ENCODE measurements at places on chromosomes 11 and 22.

DNA sequence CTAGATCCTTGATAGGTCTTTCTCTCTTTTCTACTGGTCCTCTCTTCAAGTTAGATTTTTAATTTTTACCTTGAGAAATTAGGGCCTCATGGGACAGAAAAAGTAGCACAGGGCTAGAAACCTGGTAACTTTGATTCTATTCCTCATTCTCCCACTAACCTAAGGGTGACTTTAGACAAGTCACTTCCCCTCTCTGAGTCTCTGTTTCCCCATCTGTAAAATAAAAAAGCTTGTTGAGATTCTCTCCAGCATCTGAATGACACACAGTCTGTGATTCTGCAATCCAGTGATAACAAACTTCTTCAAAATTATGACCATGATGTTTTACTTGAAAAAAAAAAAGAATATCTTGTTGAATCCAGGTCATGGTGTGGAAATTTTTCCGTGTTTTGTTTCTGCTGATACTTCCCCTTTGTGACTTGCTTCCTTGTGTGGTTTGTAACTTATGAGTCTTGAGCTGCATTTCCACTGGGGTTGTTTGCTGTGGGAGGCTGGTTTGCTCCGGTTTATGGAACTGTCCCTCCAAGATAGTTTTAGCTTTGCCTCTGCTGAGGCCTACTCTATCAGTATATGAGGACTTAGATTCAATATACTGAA, 9.8 kb upstream of the MPEG1 start:
- no peak for DNase-seq

GRCh38 chr11:72004515-72005346, 6.0 kb downstream of the IL18BP start:
- no peak for DNase-seq

- DNase-seq: no peak
Measured at GRCh38 chr11:120633616-120634393, 122.3 kb downstream of the GRIK4 start.

DNA sequence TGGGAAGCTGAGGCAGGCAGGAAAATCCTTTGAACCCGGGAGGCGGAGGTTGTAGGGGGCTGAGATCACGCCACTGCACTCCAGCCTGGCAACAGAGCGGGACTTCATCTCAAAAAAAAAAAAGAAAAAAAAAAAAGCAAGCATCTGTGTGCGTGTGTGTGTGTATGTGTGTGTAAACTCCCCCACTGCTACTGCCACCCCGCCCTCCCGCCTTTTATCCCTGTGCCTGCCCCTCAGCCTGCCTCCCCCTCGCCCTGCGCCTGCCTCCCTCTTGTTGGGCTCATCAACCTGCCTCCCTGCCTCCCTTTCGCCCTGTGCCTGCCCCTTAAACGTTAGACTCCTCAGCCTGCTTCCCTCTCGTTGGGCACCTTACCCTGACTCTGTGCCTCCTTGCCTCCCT, 18.0 kb downstream of the TMEM258 start:
- no peak for DNase-seq

DNA sequence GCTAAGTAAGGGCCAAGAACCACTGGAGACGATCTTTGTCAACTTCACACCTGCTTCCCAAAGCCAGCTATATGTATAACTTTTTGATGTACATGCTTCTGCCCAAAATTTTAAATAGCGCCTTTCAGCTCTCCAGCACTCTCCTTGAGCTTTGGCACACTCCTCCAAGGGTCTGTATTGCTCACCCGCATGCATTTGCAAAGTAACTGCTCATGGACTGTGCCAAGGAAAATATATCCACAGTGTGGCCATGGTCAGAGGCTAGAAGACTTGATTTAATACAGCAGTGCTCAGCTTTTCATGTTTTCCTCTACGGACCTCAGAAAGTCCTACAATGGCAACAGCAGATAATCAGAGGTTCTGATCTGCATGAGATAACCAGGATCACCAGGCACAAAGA, 550.1 kb downstream of the SOX6 start:
- DNase-seq: no peak

GRCh38 chr11:120719348-120719747, 207.8 kb downstream of the GRIK4 start:
- no peak for DNase-seq

DNA sequence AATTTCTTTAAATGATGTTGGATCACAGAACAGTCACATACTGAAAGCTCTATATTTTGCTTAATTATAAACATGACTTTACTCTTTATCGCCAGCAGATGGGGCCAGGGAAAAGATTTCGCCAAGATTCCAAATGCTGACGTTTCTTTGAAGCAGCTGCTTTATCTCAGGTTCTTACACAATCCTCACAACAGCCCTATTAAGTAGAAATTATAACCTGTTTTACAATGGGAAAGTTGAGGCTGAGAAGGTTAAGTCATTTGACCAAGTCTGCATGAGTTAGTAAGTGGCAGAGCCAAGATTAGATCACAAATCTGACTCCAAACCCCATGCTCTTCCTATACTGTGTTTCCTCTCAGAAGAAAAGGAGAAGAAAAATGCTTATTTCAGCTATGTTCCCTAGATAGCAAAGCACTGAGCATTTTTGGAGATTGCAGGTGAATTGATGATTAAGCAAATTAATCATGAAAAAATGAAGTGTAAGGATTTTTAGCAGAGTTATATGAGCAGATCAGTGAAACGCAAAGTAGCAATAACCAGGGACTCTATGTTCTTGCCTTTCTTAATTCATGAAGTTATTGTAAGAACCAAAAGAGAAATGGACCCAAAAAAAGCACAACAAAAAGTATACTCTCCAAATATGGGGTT, 79.0 kb downstream of the AASDHPPT start:
- no peak for DNase-seq

- DNase-seq: no peak
Measured at GRCh38 chr11:122089111-122089510, 26.9 kb downstream of the BLID start.

DNA sequence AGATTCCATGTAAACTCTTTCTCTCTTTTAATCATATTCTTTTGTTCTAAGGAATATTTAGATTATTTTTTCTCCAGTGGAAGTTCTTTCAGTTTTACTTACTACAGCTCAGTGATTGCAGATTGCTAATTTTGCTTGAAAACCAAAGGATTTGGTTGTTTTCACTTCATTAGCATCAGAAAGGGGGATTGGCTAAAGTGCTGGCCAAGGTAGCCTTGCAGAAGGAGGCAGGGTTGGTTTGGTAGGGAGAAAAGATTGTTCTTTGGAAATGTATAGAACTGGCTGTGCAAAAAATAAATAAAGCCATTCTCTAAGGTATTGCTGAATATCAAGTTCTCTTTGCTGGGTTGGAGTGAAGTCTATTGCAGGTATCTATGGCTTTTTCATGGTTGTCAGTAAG, 92.6 kb downstream of the FAT3 start:
- DNase-seq: no peak

DNA sequence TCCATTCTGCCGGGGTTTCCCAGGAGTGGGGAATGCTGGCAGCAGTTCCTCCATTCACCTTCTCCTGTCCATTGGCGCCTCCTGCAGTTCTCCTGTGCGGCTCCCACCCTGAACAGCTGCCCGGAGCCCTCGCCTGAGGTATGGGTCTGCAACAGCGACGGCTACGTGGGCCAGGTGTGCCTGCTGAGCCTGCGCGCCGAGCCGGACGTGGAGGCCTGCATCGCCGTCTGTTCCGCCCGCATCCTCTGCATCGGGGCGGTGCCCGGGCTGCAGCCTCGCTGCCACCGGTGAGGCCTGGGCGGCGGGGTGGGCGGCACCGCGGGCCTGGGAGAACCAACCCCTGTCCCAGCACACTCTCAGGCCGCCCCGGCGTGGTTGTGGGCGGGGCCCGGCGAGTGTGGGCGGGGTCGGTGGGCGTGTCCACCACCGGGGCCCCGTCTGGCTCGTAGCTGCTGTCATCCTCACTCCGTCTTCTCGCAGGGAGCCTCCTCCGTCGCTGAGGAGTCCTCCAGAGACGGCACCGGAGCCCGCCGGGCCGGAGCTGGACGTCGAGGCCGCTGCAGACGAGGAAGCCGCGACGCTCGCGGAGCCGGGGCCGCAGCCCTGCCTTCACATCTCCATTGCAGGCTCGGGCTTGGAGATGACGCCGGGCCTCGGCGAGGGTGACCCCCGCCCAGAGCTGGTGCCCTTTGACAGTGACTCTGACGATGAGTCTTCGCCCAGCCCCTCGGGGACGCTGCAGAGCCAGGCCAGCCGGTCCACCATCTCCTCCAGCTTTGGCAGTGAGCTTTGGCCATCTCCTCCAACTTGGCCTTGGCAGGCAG, 14.0 kb upstream of the RELT start:
- DNase-seq: no peak

DNA sequence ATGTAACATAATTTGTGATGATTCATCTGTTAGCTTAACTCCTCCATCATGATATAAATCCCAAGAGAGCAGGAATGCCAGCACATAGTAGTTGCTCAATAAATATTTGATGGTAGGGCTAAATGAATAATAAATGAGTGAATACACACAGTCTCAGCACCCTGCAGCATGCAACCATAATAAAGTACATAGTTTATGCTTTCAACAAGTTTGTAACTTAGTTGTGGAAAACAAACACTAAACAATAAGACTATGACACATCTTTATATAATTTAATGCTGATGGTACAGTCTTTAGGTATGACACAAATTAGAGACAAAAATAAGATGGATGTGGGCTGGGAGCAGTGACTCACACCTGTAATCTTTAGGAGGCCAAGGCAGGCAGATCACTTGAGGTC, 3.8 kb downstream of the ALKBH8 start:
- no peak for DNase-seq

DNA sequence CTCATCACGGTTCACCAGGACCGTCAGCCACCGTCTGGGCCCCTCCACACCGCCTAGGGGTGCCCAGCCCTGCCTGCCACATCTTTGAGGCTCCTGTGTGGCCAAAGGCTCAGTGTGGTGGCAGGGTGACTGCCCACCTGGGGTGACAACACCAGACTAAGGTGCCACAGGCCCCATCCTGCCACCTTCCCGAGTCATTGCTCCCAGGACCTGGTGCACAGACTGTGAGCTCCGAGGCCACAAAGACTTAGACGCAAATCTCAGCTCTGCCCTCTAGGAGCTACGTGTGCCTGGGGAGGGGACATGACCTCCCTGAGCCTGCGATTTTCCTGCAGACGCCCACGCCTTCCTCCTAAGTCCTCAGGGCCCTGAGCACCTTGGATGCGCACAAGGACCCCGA, 36.5 kb downstream of the KIAA0930 start:
- no peak for DNase-seq

DNA sequence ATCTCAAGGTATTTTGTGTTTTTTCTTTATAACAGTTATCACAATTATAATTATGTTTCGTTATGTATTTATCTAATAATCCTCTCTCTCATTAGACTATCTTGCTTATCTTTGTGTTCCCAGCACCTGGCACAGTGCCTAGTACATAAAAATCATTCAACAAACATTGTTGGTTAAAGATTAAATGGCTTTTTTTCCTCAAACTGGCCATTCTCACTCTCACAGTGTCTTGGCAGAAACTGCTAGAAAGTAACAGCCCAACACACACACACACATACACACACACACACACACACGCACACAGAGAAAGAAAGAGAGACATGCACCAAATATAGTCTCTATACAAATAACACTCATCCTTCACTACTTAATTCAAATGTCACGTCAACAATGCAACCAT, 36.8 kb downstream of the OR10A6 start:
- no peak for DNase-seq

DNA sequence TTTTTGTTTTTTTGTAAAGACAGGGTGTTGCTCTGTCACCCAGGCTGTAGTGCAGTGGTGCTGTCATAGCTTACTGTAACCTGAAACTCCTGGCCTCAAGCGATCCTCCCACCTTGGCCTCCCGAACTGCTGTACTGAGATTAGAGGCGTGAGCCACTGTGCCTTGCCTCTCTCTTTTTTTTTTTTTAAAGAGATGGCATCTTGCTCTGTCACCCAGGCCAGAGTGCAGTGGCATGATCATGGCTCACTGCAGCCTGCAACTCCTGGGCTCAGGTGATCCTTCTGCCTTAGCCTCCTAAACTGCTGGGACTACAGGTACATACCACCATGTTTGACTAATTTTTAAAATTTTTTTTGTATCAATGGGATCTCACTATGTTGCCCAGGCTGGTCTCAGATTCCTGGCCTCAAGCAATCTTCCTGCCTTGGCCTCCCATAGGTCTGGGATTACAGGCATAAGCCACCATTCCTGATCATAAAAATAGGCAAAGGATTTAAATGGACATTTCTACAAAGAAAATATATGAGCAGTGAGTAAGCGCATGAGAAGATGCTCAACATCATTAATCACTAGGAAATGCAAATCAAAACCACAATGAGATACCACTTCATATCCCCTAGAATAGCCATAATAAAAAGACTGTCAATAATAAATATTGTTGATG, 17.3 kb upstream of the CLNS1A start:
- no peak for DNase-seq

- no peak for DNase-seq
Measured at GRCh38 chr11:134480136-134480712, 68.2 kb upstream of the B3GAT1 start.

DNA sequence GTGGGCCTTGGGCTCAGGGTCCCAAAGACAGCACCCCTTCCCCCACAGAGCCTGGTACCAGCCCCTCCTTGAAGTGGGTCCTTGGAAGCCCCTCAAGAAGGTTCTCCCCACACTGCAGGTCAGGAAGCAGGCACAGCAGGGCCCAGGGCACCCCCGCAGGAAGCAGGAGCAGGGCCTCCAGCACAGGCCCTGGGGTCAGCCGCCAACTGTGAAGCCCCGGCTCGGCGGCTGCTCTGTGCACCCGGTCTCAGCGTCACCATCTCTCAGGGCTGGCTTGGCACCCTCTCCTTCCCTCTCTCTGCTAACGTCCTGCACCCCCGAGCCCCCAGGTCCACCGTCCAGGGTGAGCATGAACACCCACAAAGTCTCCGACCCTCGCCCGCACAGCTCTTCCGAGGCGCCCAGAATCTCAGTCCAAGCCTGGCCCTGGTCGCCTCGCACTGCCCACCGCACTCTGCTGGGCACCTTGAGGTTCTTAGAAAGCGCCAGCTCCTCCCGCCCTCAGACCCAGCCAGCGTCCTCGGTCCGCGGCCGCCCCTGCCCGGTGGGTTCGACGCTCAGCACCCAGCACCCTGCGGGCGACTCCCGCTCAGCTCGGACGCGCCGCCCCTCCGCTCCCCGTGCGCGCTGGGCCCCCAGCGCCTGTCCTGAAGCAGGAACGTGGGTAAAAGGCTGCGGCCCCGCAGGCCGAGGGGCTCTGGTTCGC, 1.4 kb upstream of the SIGIRR start:
- DNase-seq: no peak

DNA sequence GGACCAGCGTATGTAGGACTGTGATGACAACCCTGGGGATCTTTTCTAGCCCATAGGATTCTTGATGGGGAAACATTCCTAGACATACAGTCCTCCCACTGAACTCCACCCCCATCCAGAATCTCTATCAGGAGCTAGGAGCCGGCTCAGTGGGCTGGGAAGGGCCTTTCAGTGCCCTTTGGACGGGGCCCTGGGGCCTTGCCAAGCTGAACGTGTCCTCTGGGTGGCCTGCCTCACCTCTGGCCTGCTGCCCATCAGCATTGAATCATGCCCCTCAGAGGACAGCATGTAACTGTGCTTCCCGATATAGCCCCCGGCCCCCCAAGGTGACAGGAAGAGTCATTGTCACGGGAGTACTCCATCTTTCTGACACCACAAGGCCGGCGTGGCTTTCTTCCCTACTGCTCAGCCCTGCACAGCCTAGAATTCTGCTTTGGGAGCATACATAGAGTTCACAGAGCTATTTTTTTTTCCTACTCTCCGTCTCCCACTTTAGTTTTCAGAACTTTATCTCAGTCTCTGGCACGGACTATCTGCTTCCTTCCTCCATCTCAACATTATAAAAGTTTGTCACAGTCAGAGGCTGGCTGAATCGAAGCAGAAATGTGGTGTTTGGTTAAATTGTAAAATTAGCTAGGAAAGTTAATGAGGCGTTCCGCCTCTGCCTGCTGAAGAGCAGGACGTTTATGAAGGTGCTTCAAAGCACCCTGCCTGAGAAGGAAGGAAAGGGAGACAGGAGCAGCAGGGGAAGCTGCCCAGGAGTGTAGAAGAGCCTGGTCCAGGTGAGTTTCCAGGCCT, 111.9 kb downstream of the ZBTB16 start:
- DNase-seq: no peak

All from activated CD8-positive, alpha-beta memory T cell treated with anti-CD3 and anti-CD28 coated beads, Interleukin-2, amount 50 U/mL, for 4 hours (primary cell).